ENCODE measurements at places on chromosomes 2 and 18.

DNA sequence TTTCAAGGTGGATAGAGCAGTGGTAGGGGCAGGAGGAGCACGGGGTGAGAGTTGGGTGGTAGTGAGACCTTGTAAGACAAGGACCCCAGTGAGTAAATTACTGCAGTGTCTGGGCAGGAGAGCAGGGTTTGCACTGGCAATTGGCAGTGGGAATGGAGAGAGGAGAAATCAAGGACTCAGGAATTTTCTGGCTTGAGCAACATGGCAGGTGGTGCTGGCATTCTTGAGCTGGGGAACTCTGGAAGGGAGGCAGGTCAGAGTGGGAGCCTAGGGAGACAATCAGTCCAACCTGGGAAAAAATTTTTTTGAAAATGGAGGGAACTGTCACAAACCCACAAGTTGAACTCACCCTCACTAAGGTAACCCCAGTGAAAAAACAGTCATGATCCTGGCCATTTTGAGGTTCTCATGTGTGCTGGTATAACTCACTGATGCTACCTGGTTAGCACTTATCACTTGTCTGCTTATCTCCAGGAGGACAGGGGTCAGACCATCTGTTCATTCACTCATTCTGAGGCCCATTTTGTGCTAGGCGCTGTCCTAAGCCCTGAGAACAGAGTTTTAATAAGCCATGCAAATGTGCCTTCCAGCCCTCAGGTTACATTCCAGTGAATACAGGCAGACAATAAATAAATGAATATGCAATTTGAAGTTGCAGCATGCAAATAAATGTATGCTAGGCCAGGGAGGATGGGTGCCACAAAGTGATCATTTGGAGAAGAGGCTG is 92.2 kb upstream of the SEC11C start:
- DNase-seq = no peak

- DNase-seq = no peak
These were observed 235.0 kb downstream of the CAMKMT start for GRCh38 chr2:44596537-44597320.

- DNase-seq = no peak
These were observed 67.3 kb downstream of the CCBE1 start for GRCh38 chr18:59629894-59630293.

- DNase-seq = no peak
These were observed 46.8 kb downstream of the EPG5 start for GRCh38 chr18:45920367-45920766.

DNA sequence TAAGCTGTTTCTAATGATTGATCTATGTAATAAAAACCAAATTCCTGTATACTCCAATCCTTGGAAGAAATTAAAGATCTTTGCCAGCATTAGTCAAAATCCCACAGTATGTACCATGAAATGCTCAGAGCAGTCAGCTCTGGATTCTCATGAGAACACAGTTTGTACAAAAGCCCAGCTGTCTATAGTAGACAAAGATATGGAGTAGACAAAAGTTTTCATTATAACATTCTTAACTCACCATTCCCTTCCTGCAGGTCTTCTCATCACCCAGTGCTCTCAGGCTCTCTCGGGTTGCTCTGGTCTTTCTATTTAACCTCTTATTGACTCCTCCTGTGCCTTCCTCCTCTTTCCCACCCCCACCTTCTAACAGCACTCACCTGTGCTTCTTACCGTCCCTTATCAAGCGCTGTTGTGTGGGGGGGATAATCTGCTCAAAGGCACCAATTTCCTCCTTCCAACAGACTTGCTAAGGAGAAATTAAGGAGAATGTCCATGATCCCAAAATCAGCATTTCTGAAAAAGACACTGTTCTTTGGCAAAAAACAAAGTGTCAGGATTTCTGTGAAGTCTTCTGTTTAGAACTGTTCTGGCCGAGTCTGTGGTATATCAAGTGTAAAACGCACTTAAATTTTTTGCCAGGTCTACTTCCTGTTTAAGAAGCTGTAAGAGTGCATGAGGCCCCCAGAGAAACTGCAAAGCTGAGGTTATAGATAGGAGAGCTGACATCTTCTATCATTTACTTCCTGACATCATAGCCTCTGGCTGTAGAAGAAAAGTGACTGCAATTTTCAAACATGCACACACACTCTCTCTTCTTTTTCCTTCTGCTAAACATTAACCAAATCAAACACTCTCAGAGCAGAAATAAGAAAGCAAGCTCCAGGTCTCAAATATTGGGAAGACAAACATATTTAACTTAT is 144.1 kb downstream of the EVA1A start:
- no peak for DNase-seq

- no peak for DNase-seq
These were observed 32.1 kb downstream of the MRPL44 start for GRCh38 chr2:223989206-223989855.

DNA sequence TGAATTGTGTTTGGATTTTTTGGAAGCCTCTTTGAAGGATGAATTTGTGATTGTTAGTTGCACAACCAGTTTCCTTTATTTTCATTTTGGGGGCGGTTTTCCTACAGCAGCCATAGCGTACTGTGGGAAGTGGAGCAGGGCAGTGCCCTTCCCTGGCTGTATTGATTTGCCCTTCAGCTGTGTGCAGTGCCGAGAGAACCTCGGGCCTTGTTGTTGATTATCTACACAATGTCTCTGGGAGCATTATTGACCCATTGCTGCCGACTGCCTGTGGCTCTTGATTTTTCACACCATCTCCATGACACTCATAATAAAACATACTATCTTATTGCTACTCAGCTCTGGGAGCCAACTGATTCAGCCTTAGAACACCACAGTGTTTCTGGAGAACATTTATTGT is 162.2 kb upstream of the BOD1L2 start:
- DNase-seq = no peak

- DNase-seq = no peak
These were observed 500.9 kb downstream of the RNF144A start for GRCh38 chr2:7417845-7418742.

DNA sequence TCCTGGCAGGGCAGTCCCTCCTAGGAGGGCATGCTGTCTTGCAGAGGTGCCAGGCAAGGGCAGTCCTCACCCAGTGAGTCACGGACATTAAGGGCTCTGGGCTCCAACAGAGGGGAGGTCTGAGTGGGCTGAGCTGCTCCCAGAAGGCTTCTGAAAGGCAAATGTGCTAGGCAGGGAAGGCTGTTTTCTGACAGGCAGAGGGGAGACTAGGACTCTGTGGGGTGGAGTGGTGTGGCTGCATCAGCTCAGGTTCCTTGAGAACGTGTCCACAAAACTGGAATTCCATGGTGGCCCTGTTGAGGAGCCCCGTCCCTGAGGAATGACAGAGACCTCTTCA is 283.5 kb downstream of the MYCN start:
- no peak for DNase-seq

- no peak for DNase-seq
These were observed 43.5 kb downstream of the CALCRL start for GRCh38 chr2:187404431-187405110.

DNA sequence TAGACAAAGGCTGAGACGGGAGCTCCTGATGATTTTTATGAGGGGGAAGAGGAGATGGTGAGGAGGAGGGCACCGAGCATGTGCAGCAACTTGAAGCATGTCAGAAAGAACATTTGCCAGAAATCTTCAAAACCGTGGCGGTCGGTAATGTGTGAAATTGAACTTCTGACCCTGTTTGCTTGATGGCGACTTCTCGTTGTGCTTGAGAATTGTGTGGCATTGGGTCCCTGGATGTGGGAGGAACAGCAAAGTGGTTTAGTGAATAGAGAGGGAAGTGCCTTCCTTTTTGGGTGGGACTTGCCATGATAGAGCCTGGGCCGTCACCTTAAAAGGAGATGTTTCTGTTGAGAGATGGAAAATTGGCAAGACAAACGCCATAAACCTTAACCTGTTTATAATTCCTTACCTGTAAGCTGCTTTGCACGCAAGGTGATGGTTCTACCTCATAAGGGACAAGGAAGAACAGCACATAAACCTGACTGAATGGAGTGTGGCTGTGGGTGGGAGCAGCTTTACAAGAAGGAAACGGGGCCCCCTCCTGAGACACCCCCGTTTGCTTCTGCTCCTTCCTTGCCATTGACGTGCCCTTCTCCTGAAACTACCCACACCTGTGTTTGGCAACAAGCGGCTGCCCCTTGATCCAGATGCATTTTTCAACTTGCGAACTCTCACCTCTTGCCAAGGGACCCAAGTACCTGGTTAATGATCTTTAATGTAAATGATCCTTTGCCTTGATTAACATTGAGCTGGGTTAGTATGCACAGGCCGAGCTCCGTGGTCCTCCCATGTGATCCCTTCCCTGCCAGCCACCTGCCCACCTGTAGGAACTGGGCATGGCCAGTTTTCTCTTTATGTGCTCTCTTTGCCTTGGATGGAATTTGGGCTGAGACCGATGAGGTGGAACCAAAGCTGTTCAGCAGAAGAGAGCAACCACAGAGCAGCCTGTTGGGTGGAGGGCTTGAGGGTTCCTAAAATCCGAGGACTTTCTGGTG is 153.2 kb downstream of the NEDD4L start:
- no peak for DNase-seq

GRCh38 chr2:163970058-163970813 is 234.4 kb upstream of the FIGN start:
- no peak for DNase-seq

- DNase-seq = no peak
These were observed 47.6 kb downstream of the LONRF2 start for GRCh38 chr2:100274566-100275199.

- no peak for DNase-seq
These were observed 220.7 kb downstream of the PRKCE start for GRCh38 chr2:45872211-45872610.

GRCh38 chr2:80092474-80092873 is 212.1 kb downstream of the LRRTM1 start:
- no peak for DNase-seq

DNA sequence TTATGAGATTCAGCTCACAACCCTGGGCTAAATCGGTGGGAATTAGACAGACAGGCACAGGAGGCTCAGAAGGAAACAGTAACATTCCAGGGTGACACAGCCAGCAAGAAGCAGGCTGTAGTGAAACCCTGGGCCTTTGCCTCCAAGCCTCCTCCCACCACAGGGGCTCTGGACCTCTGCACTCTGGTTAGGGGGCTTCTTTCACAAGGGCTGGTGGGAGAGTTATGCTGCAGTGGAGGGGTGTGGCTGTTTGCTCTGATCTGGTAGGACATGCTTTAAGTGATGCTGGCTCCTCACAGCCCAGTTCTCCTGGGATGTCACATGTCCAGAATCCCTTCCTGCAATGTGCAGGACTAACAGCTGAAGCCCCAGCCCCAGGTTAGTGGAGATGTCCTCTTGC is 109.9 kb downstream of the TGFA start:
- no peak for DNase-seq

DNA sequence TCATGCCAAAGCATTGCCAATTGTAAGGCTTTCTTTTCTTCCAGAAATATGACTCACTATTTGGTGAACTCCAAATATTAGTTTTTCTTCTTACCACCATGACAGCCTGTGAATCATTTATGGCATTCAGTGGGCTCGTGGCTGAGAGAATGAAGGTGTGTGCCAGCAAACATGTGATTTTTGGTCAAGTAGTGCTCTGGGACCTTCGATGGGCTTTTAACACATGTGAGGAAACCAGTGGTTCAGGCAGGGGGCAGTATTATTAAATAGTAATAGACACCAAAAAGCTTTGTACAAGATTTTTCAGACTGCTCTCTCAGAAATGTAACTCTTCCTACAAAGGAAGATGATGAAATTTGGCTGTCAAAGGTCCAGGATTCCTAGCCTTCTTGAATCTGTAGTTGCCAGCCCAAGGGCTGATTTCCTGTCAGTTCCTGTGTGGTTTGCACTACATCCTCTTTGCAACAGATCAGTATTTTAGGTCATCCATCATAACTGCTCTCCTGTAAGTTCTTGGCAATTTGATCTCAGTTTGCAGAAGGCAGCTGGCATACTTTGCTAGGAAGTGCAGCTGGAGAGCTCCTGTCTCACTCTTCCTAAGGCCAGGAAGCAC is 64.3 kb downstream of the BABAM2 start:
- peak; percentile 42 for DNase-seq

GRCh38 chr2:217797165-217797564 is 205.6 kb downstream of the TNS1 start:
- DNase-seq = no peak

- no peak for DNase-seq
These were observed 14.2 kb downstream of the SPR start for GRCh38 chr2:72901426-72901825.

DNA sequence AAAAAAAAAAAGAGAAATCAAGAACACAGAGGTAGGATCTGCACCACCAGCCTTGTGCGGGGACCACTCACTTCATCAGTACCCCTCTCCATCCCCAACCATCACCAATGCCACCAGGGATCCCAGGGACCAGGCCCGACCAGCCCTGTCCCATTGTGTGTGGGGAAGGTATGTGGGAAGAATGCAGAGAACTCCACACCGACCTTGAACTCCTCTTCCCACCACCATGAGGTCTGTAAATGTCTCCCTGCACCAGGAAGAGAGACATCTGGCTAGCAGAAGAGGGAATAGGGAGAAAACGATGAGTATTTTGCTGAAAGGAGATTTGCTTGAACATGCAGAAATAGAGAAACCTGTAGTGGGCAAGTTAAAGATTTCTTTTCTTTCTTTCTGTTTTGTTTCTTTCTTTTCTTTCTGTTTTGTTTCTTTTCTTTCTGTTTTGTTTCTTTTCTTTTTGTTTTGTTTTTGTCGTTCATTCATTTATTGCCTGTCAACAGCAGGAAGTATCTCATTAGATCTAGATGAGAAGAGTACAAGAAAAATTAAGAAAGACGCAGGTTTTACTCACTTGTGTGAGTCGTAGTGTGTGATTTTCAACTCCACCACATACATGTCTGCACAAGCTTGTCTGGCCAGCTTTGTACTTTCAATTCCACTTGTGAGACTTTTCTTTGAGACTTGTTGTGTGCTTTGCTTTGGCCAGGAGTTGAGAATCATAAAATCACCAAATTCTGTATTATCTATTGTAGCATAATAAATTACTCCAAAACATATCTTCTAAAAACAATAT is 179.8 kb upstream of the HAAO start:
- no peak for DNase-seq

DNA sequence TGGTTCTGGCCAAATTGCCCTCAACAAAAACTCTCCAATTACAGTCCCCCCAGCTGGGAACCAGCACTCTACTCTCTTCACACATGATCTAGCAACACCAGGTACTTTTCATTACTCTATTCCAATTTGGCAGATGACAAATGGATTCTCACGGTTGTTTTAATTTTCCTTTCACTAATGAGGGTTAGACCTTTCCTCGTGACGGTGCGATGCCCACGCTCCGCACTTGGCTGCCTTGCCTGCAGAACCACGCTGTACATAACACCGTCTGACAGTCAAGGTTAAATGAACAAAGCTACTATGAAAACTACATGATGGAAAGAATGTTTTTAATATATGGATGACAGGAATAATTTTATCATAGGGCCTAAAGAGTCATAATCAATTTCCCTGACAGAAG is 141.5 kb downstream of the FBXO15 start:
- no peak for DNase-seq

- no peak for DNase-seq
These were observed 78.4 kb downstream of the TGFA start for GRCh38 chr2:70475266-70475665.

GRCh38 chr2:207534417-207534816 is 4.7 kb downstream of the CREB1 start:
- DNase-seq = no peak

- DNase-seq = no peak
These were observed 550.5 kb downstream of the SPAG16 start for GRCh38 chr2:213834746-213835145.

All from activated T-cell treated with anti-CD3 and anti-CD28 coated beads for 24 hours (primary cell).